ENCODE measurements at places on chromosomes 13 and 19. TPM values are rescaled to one million over a fixed set of nuclear protein-coding genes. Genes with fewer than 3 reads are reported as not detected.

GRCh38 chr19:29275266-29275665 lies 62.3 kb upstream of the UQCRFS1 start:
- no peaks in the 10 kb centered on the region for H3K36me3 ChIP-seq
- no peak for DNase-seq
- no peak overlapping the region for H3K4me3 ChIP-seq
- H3K27me3 ChIP-seq = no peaks in the 10 kb centered on the region
- H3K27ac ChIP-seq = no peak overlapping the region

DNA sequence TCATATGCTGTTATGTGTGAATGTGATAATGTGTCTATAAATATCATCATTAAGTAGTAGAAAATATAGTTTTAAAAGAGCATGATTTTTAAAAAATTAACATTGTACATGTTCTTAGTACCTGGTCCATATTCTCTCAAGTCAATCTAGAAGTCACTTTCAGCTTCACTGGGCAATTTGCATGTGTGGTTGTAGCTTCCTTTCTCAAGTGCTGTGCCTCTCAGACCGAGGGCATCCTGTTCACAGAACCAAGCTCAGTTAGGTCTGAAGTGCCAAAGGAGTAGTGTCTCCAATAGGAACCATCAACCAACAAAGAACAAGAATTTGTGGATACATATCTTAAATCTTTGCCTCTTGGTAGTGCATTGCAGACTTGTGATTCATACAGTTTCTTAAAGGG lies 541.8 kb upstream of the SLC10A2 start:
- H3K36me3 ChIP-seq = no peaks in the 10 kb centered on the region
- no peak for DNase-seq
- H3K27ac ChIP-seq = no peak overlapping the region
- H3K4me3 ChIP-seq = no peak overlapping the region
- no peaks in the 10 kb centered on the region for H3K27me3 ChIP-seq
- no peaks in the 10 kb centered on the region for H3K4me1 ChIP-seq

GRCh38 chr13:98783856-98784478 lies 31.5 kb upstream of the SLC15A1 start:
- H3K4me3 ChIP-seq = no peak overlapping the region
- no peaks in the 10 kb centered on the region for H3K4me1 ChIP-seq
- H3K36me3 ChIP-seq = no peaks in the 10 kb centered on the region
- H3K27ac ChIP-seq = no peak overlapping the region

The PRR22 gene
- 1.4 TPM for total RNA-seq
